ENCODE measurements at places on chromosomes 13 and 19.

GRCh38 chr19:30214651-30215051 is 157.5 kb upstream of the ZNF536 start:
- DNase-seq: no peak

GRCh38 chr19:5594521-5594950 is 26.8 kb upstream of the TINCR start:
- no peak for DNase-seq

- no peak for DNase-seq
Observed at GRCh38 chr19:57934820-57935665, at the start of gene ZNF418. TSS of gene ZNF418 (minus strand) at chr19:57935402. CDS start at chr19:57933822, 1,580 bp downstream.

DNA sequence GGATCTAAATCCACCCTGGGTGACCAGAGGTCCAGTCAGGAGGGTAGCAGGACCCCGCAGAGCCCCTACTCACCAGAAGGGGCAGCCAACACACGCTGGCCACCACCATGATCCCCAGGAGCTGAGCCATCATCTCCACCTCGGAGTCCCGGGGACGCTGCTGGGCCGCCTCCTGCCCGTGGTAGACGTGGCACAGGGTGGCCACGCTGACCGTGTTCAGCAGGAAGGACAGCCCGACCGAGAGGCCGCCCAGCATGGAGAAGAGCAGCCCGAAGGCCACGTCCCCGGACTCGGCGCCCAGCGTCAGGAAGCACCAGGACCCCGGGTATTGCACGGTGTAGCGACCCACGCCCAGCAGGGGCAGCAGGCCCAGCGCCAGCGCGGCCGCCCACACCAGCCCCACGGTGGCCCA is 6.9 kb downstream of the TBXA2R start:
- DNase-seq: no peak

DNA sequence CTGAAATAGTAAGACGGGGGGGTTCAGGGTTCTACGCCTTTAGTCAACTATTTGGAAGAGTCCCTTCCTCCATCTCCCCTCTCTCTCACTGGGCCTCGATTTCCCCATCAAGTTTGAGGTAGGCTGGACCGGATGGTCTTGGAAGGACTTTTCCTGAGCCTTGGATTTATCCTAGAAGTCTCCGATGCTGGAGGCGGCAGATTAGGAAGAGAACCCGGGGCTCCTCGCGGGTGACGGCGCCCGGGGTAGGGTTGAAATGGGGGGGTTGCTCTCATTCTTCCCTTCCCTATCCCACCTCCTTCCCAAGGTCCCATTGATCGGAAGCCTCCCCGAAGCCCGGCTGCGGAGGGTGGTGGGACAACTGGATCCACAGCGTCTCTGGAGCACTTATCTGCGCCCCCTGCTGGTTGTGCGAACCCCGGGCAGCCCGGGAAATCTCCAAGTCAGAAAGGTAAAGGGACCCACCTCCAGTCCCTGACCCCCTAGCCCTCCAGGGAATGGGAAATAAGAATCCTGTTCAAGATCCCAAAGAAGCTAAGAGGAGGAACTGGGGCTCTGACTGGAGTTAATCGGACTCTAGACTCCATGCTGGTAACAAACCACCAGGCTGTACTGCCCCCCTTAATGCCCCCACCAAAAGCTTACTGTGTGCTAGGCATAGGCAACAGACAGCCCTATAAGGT is 781 bp downstream of the QPCTL start:
- DNase-seq: peak; percentile 61

DNA sequence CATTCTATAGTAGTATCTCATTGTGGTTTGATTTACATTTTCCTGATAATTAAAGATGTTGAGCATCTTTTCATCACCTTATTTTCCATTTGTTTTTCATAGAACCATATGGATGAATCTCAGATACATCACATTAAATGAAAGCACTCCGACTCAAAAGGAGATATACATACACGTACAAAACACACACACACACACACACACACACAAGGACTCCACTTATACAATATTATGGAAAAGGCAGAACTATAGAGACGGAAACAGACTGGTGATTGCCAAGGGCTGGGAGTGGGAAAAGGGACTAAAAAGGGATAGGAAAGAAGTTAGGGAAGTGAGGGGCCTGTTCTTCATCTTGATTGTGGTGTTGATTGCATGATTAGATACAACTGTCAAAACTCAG is 24.3 kb downstream of the ZNF585A start:
- no peak for DNase-seq

- no peak for DNase-seq
Observed at GRCh38 chr19:13827656-13828055, 32.4 kb downstream of the ZSWIM4 start.

DNA sequence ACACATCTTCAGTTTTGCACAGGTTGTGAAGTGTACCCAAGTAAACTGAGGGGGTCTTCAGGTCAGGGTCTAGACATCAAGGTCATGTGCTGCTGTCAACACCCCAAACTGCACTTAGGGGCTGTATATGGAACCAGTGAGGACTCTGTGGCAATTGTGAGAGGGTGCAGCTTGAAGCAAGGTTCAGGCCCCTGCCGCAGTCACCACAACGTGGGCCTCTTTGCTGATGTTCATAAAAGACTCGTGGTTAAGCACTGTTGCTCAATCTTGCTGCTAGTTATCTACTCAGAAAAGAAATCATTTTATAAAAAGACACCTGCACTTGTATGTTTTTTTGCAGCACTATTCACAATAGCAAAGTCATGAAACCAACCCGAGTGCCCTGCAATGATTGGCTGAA is 907.4 kb downstream of the UQCRFS1 start:
- no peak for DNase-seq

DNA sequence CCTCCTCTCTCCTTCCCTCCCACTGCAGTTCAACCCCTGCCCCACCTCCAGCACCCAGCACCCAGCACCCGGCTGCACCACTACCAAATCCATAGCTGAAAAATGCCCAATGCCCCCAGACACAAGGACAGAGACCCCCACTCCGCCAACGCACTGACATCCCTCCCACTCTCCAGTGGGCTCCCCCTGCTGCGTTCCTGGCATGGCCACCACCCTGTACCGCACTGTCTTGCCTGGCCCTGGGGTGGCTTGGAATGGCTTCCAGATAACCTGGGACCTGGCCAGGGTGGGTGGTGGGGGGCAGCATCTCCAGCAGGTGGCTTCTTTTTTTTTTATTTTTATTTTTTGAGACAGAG is 5.8 kb upstream of the MKNK2 start:
- no peak for DNase-seq

DNA sequence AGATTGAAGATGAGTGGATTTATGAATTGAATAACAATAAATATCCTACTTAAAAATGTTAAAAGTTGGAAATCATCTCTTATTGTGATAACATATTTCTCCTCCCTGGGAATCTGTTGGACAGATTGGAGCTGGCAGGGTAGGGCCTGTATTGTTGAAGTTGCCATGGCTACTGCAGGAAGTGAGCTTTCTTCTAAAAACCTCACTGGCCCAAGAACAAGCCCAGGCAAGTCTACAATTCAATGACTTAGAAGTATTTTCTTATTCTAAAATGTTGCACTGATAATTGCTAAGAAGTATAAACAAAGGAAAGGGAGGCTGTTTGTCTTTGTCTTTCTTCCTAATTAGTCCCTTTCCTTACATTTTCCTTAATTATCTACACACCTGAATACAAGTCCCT is 112.1 kb downstream of the DLEU7 start:
- DNase-seq: no peak

Measured in NCI-H2081 (cell line).